Omental fat pad (tissue), 4 donors: ENCODE measurements at places on chromosomes 7 and 10. TPM values are rescaled to one million over a fixed set of nuclear protein-coding genes. Genes with fewer than 3 reads are reported as not detected.

The ZCCHC24 gene
- 61.5 TPM for total RNA-seq

GRCh38 chr7:8125680-8126444 is 136.1 kb downstream of the ICA1 start:
- no peak for DNase-seq

The ATOH7 gene
- not detected for total RNA-seq

DNA sequence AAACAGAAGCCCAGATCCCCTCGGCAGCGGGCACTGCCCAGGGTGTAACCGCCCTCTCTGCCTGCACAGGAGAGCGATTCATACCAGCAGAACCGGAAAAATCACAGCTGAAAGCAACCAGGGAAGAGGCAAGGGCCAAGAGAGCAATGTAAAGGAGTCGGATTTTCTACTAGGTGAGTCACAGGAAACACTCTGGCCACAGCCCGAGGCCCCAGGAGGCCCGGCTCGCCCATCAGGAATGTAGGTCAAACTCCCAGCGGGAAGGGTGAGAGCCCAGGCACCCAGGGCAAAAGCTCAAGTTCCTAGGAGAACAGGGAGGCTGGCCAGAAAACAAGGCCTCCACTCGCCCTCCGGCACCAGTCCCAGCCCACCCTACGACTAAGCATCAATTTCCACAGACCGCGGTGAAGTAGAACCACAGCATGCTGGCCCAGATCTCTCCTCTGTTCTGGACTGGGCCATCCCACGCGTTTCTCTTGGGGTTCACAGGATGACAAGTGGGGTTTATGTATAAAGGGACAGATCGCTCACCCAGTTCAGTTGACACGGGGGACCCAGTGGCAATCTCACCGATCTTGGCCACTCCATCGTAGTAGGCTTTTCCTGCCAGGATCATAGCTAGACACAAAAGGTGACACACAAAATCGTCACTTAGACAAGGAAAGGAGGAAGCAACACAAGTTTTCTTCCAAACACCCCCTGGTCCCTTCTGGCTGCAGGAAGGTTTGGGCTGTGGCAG is 46.2 kb downstream of the BAIAP2L1 start:
- no peak for DNase-seq

The HOXA5 gene
- 10.4 TPM for total RNA-seq

GRCh38 chr7:45076946-45077345 is 11.8 kb downstream of the NACAD start:
- DNase-seq, result no peak

- DNase-seq, result no peak
Measured at GRCh38 chr10:96794836-96795733, 37.0 kb upstream of the LCOR start.

The INPP5A gene
- 34.1 TPM for total RNA-seq

GRCh38 chr10:1615186-1615954 is 122.0 kb downstream of the ADARB2 start:
- DNase-seq, result no peak

The VPS50 gene
- 15.1 TPM for total RNA-seq
